Chondrocyte (in vitro differentiated cells): ENCODE measurements at places on chromosomes 11 and 22. TPM values are rescaled to one million over a fixed set of nuclear protein-coding genes. Genes with fewer than 3 reads are reported as not detected.
A peak's percentile ranks its signal among the peaks of the same experiment; 100 is the strongest.

The REXO2 gene
- 151 to 183 TPM (median 178 TPM) in 3 replicates for total RNA-seq

The JAML gene
- total RNA-seq, result not detected in 3 replicates

The FAM83F gene
- total RNA-seq, result 0.22 TPM in 1 of 3 replicates, not detected in the others

The MOGAT2 gene
- total RNA-seq, result not detected in 3 replicates

The TENM4 gene
- 2.8 to 34.3 TPM (median 3.8 TPM) in 3 replicates for total RNA-seq

The APLNR gene
- total RNA-seq, result not detected in 3 replicates

The FGF19 gene
- total RNA-seq, result not detected in 3 replicates

The PPP2R5B gene
- 21.7 to 33.2 TPM (median 29.3 TPM) in 3 replicates for total RNA-seq

The POU2AF3 gene
- total RNA-seq, result not detected in 3 replicates

DNA sequence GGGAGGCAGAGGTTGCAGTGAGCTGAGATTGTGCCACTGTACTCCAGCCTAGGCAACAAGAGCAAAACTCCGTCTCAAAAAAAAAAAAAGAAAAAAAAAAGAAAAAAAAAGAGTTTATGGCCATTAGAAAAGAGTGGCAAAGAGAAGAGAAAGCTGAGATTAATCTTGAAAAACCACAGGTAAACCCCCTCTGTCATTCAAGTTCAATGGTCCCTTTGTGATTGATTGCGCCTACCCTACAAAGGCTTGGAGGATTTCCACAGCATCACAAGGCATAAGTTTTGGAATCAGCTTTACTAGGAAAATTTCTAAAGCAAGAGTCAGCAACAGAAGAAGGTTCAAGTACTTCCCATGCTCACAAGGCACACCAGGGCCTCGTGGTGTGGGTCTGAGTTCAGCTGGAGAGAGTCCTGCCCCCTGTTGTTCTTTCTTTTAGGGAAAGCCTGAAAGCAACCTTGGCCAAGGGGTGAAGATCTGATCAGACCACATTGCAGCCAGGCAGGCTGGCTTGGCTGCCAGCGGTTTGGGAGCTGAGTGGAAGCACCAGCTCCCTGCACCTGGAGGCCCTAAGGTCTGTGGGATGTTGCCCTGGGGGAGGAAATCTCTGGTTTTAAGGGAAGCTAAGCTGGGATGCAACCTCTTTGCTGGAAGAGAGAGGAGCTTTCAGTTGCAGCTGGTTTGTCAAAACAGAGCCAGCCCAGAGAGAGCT is 41.8 kb downstream of the SLN start:
- DNase-seq, result no peak

- DNase-seq, result no peak
Measured at GRCh38 chr11:104442321-104442720, 278.4 kb upstream of the PDGFD start.

DNA sequence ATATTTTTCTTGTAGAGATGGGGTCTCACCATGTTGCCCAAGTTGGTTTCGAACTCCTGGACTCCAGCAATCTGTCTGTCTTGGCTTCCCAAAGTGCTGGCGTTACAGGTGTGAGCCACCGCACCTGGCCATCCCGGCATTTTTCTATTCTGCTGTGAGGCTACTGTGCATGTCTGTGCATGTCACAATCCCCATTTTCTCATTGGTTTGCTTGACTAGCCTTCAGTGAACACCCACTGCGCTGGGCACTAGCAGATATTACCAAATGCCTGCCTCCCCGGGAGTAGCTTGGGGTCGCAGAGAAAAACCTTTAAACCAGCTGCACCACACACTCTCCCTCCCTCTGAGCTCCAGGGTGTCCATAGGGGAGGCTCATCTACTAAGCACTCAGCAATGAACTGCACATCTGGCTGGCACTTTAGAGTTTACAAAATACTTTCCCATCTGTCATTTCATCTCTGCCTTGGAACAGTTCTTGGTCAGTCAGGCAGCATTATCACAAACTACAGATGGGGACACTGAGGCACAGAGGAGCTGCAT is 4.9 kb downstream of the CSNK1E start:
- no peak for DNase-seq

- no peak for DNase-seq
Measured at GRCh38 chr11:107931206-107931605, 3.0 kb downstream of the RAB39A start.

GRCh38 chr11:13013054-13013488 is 4.0 kb downstream of the RASSF10 start:
- DNase-seq, result no peak

DNA sequence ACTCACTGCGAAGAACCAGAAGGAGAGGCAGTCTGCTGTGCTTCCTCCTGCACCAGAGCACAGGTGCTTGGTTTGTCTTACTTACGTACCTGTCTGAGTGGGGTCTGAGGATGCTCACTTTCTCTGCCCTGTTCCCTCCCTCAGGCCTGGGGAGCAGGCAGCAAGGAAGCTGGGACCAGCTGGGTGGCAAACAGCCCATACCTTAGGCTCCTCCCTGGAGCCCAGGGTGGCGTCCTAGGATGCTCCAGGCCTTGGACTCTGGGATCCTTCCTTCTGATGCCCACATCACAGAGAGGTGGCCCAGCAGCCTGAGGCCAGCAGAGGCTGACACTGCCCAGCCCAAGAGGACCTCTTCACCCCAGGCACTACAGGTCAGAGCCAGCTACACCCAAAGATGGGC is 593.2 kb downstream of the BRD1 start:
- DNase-seq, result peak; percentile 58

GRCh38 chr22:21446827-21447690 is 20.1 kb upstream of the TMEM191C start:
- peak; percentile 82 for DNase-seq
